NCI-H446 treated with DMSO at 0.1 percent for 48 hours (cell line): ENCODE measurements at places on chromosomes 1 and 21.

DNA sequence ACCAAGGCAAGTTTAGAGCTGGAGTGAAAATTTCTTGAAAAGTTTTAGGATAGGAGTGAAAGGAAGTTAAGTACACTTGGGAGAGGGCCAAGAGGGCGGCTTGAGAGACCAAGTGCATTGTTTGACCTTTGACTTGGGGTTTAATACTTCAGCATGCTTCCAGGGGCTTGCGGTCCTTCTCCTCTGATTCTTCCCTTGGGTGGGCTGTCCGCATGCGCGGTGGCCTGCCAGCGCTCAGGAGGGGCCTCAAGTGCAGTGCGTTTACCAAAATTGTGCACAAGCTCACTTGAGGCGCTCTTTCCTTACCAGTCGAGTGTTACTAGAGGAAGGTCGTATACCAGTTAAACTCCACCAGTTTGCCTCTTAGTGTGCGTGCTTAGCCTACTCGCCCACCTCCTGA is 91.3 kb upstream of the LYST start:
- no peak for DNase-seq

GRCh38 chr1:214636436-214636835 is 33.4 kb downstream of the CENPF start:
- DNase-seq = peak; percentile 98

DNA sequence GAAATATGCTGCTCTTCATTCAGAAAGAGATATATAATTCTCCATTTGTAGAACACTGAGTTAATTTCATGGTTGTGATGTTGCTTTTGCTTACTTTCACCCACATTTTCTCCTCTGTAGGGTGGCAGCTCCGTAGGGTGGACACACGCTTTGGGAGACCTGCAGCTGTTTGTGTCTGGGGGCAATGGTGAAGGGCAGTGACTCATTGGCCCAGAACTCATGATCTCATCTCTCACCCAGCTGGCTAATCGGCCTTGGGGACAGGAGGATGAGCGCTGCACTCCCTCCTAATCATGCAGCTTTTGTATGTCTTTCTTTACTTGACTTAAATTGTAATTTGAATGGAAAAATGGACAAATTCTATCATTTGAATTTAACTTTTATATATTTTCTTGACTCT is 9.6 kb downstream of the DISC1 start:
- DNase-seq = no peak

DNA sequence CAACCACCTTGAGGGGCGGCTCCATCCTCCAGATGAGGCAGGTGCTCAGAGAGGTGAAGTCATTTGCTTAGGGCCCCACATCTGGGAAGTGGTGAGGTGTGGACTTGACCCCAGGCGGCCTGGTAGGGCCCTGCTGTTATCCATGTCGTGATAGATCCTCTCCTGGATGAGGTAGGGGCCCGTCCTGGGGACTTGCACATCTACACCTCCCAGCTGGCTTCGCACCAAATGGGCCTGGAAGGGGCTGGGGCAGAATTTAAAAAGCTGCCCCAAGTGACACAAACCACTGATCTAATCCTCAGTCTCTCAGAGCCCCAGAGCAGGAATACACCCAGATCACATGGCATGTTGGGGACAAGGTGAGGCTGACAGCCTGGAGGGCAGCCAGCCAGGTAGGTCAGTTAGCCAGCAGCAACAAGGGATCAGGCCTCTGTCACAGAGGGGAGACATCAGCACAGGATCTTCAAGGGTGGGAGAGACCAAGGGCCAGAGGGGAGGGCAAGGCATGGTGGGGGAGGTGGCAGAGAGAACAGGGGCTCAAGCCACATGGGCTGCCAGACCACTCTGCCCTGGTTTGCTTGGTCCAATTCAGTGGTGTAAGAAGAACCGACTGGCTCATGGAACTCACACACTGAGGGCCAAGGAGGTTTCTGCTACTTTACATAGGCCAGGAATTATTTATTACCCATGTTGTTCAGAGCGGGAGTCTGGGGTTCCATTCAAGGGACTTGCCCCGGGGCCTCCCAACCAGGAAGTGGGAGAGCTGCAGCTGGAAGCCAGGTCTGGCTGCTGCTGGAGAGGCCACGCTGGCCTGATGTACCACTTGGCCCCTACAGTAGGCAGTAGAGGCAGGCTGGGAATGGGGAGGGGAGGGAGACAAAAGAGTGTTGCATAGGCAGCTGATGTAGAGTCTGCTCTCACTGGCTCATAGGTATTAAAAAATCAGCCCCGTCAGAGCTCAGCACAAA is 12.1 kb downstream of the LRP8 start:
- DNase-seq = no peak

- no peak for DNase-seq
These were observed 4.5 kb upstream of the SCMH1 start for GRCh38 chr1:41246568-41246967.

GRCh38 chr1:8818325-8818775 is 910 bp upstream of the RERE start:
- peak; percentile 47 for DNase-seq

GRCh38 chr1:98086796-98087441 is 166.1 kb upstream of the DPYD start:
- DNase-seq = no peak

GRCh38 chr1:203451836-203452784 is 23.5 kb upstream of the PRELP start:
- DNase-seq = no peak

DNA sequence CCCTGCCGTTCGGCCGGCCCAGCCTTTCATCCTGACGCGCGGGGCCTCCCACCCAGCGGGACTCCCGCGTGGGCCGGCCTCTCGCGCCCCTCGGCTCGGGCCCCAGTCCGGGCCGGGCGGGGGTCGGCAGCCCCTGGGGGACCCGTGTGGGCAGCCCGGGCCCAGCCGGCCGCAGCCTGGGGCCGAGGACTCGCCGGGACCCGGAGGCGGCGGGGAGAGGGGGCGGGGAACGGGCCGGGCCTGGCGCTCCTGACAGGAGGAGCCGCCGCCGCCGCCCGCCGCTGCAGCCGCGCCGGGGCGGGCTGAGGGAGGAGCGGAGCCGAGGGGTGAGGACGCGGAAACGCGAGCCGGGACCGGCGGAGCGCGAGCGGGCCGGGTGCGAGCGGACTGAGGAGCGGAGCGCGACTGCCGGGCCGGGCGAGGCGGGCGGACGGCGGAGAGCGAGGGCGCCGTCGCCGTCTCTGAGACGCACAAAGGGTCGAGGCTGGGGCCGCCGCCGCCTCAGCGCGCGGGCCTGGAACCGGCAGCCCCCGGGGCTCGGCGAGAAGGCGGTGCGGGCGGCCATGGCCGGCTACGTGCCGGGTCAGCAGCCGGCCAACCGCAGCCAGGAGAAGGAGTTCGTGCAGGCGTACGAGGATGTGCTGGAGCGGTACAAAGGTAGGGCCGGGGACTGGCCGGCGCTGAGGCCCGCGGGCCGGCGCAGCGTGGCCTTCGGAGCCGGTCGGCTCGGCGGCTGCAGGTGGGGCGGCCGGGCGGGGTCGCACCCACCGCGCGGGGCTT is 79.1 kb downstream of the NDUFS5 start:
- no peak for DNase-seq
